ENCODE measurements at places on chromosomes 12 and 14.

DNA sequence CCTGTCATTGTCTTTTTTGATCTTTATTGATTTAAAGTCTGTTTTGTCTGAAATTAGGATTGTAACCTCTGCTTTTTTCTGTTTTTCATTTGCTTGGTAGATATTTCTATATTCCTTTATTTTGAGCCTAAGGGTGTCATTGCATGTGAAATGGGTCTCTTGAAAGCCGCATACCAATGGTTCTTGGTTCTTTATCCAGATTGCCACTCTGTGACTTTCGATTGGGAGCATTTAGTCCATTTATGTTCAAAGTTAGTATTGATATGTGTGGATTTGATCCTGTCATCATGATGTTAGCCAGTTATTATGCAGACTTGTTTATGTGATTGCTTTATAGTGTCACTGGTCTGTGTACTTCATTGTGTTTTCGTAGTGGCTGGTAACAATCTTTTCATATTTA, 29.8 kb upstream of the PLBD1 start:
- DNase-seq: no peak

DNA sequence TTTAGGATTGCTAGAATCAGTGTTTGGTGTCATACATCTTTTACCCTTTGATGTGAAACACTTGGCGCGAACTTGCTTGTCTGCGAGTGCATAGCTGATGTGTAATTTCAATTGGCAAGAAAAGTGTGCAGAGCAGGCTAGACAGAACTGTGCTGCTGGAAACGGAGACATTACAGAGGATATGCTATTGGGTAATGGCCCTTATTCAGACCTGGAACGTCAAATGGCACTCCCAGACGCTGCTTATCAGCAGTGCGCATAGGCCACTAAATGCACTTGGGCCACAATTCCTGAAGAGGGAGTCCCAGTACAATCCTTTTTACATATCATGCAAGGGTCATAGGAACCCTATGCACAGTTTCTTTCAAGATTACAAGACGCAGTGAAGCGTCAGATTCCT, 15.7 kb upstream of the SLC10A1 start:
- DNase-seq: no peak

DNA sequence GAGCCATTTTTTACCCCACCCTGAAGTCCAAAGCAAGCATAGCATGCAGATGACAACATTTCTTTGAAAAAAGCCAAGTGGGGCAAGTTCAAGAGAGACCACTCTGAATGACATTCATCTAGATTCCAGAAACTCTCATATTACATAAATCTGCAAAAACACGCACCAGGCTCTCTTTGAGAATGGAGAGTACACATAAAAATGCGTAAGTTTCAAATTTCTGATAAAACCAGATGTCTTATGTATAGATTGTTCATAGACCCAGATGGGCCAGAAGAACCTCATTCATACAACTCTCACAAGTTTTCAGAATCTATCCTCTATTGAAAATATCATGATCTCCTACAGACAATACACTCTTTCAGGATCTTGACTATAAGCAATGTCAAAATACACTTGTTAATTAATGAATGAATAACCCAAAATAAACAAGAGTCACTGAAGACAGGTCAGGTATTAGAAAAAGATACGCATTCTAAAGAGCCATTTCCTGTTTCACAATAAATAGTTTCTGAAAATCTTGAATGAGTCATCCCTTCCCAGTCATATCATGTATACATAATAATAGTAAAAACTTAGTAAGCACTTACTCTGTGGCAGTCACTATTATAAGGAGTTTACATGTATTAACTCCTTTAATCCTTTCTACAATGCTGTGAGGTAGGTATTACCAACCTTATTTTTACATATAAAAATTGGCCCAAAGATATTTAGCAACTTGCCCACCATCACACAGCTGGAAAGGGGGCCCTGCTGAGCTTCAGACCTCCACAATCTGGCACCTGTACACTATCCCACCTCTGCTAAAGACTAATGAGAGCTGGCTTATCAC, 72.0 kb downstream of the PPP2R5E start:
- peak; percentile 68 for DNase-seq

GRCh38 chr12:106897082-106897481, 58.6 kb upstream of the TMEM263 start:
- no peak for DNase-seq

GRCh38 chr14:75711105-75711795, 50.2 kb downstream of the TTLL5 start:
- peak; percentile 58 for DNase-seq

DNA sequence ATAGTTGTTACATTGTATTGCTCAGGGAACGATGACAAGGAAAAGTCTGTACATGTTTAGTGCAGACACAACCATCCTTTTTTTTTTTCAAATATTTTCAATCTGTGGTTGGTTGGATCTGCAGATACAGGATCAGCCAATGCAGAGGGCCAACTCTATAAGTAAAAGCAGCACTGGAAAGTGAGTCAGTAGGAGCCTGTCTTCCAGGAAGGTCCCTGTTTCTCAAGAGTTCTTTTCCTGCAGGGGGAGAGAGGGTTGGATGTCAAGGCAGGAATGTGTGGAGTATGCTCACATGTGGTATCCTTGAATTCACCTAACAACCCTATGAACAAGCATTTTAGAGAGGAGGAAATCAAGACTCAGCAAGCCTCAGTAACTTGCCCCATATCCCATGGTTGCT, 409.1 kb downstream of the NPAS3 start:
- peak; percentile 9 for DNase-seq

DNA sequence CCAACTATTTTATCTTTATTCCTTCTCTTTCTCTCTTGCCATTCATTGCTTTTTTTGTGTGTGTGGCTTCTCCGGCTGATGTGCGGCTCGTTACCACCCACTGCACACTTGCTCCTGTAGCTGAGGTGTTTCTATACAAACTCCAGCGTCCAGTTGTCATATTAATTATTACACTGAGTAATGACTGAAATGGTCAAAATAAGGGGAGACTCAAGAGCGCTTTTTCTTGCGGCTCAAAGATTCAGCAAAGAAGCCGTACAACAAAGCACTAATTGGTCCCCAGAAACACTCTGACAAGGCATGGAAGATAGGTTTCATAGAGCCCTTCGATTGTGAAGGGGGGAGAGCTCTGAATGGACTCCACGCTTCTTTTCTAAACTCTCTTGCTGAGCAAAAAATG, 5.6 kb upstream of the ASCL1 start:
- no peak for DNase-seq

DNA sequence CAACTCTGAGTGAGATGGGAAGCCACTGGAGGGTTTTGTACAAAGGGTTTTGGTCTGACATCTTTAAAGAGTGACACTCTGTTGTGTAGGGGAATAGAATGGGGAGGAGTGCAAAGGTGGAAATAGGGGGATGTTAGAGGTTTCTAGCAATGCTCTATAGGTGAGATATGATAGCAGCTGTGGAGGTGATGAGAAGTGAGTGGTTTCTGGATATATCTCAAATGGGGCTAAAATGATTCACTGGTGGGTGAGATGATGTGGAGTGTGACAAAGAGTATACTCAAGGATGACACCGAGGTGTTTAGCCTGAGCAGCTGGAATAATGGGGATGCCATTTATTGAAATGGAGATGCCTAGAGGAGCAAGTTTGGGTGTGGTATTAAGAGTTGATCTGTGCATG, 426.4 kb downstream of the PCNX1 start:
- DNase-seq: no peak

GRCh38 chr12:113244047-113244460, 22.8 kb downstream of the TPCN1 start:
- peak; percentile 43 for DNase-seq

GRCh38 chr14:49049711-49050110, 536.5 kb downstream of the RPS29 start:
- no peak for DNase-seq

GRCh38 chr14:23047751-23048693, 6.0 kb downstream of the PSMB11 start:
- no peak for DNase-seq

- no peak for DNase-seq
Observed at GRCh38 chr14:87712396-87713090, 280.4 kb downstream of the GALC start.

DNA sequence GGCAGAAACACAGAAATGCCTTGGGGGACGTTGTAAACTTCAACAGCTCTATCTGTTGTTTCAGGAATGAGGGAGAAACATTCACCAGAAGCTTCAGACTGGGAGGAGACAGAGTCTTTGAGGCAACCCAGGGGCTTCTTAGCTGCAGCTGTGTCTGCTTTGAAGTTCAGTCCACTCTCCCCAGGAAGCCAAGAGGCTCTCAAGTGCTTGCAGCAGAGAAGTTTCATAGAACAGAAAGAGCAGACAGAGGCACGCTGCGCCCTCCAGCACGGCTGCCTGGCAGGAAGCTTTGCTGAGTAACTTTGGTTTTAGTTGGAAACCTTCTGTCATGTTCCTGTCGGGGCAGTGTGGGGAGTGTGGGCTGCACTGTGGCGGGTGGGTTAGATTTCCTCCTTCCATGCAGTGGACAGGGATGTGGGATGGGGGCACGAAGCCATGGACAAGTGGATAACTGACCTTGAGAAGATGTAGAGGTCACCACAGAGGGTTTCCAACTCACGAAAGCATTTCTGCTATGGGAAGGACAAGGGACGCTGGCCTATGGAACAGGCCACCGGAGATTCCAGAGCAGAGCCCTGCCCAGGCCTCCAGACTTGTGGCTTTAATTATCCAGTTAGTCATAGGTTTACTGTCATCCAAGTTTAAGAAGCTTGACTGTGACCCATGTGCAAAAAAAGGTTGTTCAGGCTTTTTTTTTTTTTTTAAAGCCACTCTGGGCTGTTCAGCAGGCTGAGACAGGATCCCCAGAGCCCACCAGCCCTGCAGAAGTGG, 107.7 kb downstream of the ARF6 start:
- DNase-seq: no peak

GRCh38 chr14:71444030-71444822, 488.0 kb upstream of the RGS6 start:
- no peak for DNase-seq

DNA sequence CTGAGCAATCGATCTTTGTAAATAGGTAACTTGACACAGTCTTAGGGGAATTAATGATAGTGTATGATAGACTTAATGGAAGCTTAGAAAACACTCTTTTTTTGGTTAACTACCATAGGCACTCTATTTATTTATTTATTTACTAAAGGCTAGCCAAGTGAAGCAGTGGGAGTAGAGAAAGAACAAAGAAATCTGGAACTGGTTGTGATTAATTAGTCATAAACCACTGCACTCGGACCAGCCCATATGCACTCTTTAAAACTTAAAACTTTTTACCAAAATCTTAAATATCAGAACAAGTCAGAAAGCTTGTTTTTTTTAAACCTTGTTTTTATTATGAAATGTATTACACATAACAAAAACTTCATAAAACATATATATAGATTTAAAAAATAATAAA, 49.5 kb upstream of the SRP54 start:
- no peak for DNase-seq

DNA sequence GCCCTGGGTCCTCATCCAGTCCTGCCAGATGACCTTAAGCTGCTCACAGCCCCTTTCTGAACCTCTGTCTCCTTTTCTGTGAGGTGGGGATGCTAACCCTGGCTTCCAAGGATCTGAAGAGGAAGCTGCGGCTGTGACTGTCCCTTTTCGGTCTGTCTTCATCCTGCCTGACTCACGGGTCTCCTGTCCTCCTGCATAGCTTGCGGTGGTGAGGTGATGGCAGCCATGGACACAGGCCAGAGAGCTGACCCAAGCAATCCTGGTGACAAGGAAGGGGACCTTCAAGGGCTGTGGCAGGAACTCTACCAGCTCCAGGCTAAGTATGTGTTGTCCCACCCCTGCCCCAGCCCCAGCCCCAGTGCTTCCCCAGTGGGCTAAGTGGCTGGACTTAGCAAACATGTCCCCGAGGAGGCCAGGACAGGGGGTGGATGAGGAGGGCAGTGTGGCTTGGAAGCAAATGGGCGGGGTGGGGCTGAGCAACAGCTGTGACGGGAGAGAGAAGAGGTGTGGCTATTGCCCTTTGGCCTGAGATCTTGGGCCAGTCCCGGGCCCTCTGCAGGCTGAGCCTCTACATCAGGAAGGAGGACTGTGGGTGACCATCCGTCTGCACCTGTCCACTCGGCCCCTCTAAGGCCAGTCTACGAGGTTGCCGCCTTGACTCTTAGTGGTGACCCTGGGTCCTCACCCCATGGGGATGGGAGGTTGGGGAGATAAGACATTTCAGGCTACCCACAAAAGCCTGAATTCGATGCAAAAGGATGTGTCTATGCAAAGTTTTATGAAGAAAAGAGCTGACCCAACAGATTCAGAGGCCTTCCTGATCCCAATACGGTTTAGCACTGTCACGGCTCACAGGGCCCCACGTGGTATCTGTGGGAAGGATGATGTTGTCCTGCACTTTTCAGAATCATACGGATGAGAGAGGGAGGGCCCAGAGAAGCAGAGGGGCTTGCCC, 1.1 kb downstream of the CCDC197 start:
- DNase-seq: no peak

- DNase-seq: no peak
Observed at GRCh38 chr12:111319600-111320257, 49.2 kb downstream of the PHETA1 start.

DNA sequence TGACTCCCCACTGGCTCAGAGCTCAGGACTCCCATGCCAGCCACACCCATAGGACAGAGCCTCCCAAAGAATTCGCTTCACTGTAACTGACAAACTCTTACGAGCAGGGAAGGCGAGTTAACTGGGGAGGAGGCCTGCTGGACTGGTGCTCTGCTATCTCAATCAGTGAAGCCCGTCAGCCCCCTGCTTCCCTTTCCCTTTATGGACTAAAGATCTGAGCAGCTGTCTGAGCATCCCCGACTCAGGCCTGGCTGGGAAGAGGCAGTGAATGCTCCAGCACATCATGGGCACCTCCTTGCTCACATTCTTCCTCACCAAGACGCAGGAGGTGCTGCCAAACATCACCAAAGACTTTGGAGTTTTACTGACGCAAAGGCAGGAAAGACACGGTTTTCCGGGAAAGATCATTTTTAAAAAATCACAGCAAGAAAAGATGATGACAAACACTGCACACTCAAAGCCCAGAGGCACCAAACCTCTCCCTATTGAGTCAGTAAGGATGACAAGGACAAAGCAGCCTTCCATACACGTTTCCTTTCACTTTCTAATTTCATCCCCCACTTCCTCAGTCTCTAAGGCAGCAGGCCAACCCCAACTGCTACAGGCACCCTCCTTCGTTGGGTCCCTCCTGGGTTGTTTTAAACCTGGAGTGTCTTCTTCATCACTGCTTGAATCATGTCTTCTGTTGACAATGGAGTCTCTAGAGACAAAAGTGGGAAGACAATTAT, 45.0 kb upstream of the P2RX7 start:
- DNase-seq: no peak

GRCh38 chr14:100765296-100765695, 38.6 kb downstream of the DLK1 start:
- no peak for DNase-seq

- DNase-seq: peak; percentile 26
Observed at GRCh38 chr12:12983420-12984035, 16.5 kb downstream of the HEBP1 start.

DNA sequence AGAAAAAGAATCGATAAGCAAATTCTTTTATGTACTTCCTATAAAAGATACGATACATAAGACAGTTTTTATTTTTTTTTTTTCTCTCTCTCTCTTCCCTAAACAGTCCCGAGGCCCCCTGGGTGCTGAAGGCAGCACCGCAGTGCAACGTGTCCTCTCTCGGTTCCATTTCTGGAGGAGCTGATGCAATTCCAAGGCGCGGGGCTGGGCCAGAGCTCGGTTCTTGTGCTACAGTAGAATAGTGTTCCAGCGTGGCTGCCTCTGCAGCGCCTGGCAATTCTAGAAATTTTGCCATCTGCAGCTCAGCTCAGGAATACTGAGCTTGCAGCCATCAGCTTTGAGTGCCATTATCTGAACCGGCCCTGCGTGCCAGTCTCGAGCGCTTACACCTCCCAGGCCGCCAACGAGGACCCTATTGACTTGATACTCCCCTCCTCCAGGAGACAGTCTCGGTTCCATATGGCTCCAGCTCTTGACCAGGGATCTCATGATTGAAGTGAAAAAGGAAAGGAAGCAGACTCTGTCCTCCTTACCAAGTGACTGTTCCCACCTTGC, 630 bp downstream of the ALDH1L2 start:
- DNase-seq: no peak
